Renal cortical epithelial cell (primary cell): ENCODE measurements at places on chromosomes 3 and 15. TPM values are rescaled to one million over a fixed set of nuclear protein-coding genes. Genes with fewer than 3 reads are reported as not detected.

Gene PLA2G4D
- total RNA-seq = not detected in 2 replicates

Gene IL17RD
- total RNA-seq = 2.8 and 7.7 TPM in 2 replicates

Gene ELL3
- 5.9 and 11.6 TPM in 2 replicates for total RNA-seq

Gene CHL1
- total RNA-seq = 1.0 and 8.6 TPM in 2 replicates

Gene CEP152
- total RNA-seq = 4.7 and 7.1 TPM in 2 replicates

Gene C15orf40
- 3.5 and 5.8 TPM in 2 replicates for total RNA-seq
